ENCODE measurements at places on chromosomes 7 and 10.

DNA sequence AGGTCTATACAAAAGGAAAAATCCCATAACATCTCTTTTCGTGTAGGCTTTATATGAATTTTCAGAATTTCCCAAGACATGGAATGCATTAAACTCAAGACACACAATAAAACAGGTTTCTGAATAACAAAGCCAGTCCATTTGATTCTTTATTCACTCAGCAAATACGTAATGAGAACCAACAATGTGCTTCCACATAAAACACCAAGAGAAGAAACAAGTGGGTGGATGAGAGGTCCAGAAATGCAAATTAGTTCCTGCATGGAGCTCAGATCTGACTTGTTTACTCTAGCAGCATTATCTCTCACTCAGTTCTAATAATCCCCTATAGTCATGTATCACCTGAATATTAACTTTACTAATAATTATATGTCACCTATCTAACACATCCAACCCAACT lies 249.5 kb downstream of the LRRTM3 start:
- H3K4me3 ChIP-seq = no peak overlapping the region
- H3K27ac ChIP-seq = no peak overlapping the region
- H3K27me3 ChIP-seq = no peaks in the 10 kb centered on the region
- no peaks in the 10 kb centered on the region for H3K36me3 ChIP-seq
- no peaks in the 10 kb centered on the region for H3K4me1 ChIP-seq
- no peak for DNase-seq

DNA sequence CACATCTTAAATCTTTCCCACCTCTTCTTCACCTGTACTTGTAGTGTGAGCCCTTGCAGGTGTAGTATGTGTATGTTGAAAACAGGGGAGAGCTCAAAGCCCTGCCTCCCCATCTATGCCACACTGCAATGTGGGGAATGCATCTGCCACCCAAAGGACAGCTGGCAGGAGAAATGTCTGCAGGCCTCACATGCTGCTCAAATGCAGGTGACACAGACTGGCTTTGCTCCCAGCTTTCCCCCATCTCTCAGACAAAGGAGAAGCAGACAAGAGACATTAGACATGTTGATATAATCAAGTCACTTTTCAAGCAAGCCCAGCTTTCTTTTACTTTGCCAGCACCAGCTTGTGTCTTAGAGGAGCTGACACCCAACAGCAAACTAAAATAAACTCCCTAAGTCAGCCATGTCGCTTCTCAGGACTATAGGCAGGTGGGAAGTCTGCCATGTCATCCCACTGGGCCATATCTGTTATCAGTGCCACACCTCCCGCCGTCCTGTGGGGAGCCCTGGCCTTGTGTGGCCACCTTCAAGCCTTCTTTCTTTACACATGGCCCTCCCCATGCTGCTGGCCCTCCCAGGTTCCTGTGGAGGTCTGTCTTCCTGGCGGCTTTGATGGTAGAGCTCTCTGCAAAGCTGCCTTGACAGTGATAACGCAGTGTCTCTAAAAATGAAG lies 102.1 kb downstream of the CXCL12 start:
- H3K27me3 ChIP-seq = no peaks in the 10 kb centered on the region
- no peaks in the 10 kb centered on the region for H3K36me3 ChIP-seq
- no peak overlapping the region for H3K27ac ChIP-seq
- H3K4me1 ChIP-seq = peaks cover 24% of the 10 kb centered on the region
- DNase-seq = no peak

DNA sequence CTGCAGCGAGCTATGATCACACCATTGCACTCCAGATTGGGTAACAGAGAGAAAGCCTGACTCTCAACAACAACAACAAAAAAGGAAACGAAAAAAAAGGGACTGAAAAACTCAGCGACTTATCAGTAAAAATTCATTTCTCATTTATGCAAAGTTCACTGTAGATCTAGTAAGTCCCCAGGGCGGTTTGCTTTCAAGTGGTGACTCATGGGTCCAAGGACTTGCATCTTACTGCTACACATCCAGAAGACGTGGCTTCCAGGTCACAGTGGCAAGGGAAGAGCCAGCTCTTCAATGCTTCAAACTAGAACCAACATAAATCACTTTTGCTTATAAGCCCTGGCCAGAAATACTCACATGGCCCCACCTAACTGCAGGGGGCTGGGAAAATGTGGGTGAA lies 178.3 kb upstream of the AUTS2 start:
- H3K36me3 ChIP-seq = no peaks in the 10 kb centered on the region
- DNase-seq = no peak
- no peaks in the 10 kb centered on the region for H3K4me1 ChIP-seq
- H3K4me3 ChIP-seq = no peak overlapping the region
- H3K27ac ChIP-seq = no peak overlapping the region

- H3K36me3 ChIP-seq = no peaks in the 10 kb centered on the region
- DNase-seq = no peak
- H3K27ac ChIP-seq = no peak overlapping the region
Observed at GRCh38 chr10:128557149-128557710, 431.0 kb upstream of the MKI67 start.

GRCh38 chr10:77537720-77538373 lies 99.8 kb downstream of the KCNMA1 start:
- H3K36me3 ChIP-seq = no peaks in the 10 kb centered on the region
- no peaks in the 10 kb centered on the region for H3K27me3 ChIP-seq
- peaks cover 3% of the 10 kb centered on the region for H3K4me1 ChIP-seq

GRCh38 chr7:159211540-159212182 lies 67.0 kb upstream of the VIPR2 start:
- no peaks in the 10 kb centered on the region for H3K4me1 ChIP-seq

DNA sequence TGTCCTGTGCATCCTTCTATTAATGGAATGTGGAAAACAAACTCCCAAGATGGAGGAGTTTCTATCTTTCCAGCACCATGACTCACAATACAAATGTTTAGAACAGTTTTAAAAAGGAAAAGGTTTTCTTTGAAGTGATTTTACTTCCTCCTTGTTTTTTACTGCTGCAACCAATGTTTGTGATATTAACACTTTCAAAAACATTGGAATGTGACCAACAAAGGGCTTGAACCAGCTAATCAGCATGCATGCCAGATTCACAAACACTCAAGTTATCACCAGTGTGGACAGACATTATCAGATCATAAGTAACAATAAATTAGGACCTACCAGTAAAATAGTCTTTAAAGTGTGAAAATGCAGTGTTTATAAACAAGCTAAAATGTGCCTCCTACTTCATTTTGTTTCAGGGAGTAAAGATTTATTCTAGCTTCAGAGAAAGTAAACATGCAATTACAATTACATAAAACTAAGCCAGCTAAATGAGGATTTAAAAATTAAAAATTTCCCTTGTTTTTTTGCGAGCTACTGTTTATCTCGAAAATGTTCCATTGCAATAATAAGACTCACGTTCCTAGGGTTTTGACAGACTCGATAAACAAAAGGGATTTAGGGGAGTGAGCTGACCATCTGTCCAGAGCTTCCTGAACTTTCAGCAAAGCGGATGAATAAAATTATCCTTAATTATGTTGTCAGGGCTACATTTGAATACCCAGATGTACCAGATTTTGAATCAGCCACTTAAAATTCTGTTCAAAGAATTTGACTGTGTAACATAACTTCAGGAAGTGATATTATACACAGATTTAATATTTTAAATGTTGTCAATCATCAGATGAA lies 29.8 kb downstream of the CPVL start:
- H3K4me1 ChIP-seq = peaks cover 20% of the 10 kb centered on the region
- H3K27ac ChIP-seq = no peak overlapping the region
- no peak for DNase-seq

GRCh38 chr7:44595934-44596635 lies 10.3 kb upstream of the OGDH start:
- no peaks in the 10 kb centered on the region for H3K4me1 ChIP-seq
- peak; percentile 23 for DNase-seq
- no peak overlapping the region for H3K27ac ChIP-seq
- no peaks in the 10 kb centered on the region for H3K27me3 ChIP-seq
- H3K36me3 ChIP-seq = no peaks in the 10 kb centered on the region

GRCh38 chr10:4506095-4506494 lies 319.9 kb upstream of the AKR1E2 start:
- H3K36me3 ChIP-seq = no peaks in the 10 kb centered on the region
- H3K27me3 ChIP-seq = no peaks in the 10 kb centered on the region
- no peaks in the 10 kb centered on the region for H3K4me1 ChIP-seq
- no peak overlapping the region for H3K4me3 ChIP-seq
- no peak for DNase-seq
- H3K27ac ChIP-seq = no peak overlapping the region

GRCh38 chr7:123901101-123901500 lies 23.9 kb upstream of the SPAM1 start:
- H3K27ac ChIP-seq = no peak overlapping the region
- no peak overlapping the region for H3K4me3 ChIP-seq
- no peaks in the 10 kb centered on the region for H3K36me3 ChIP-seq
- no peaks in the 10 kb centered on the region for H3K27me3 ChIP-seq
- DNase-seq = no peak
- no peaks in the 10 kb centered on the region for H3K4me1 ChIP-seq

DNA sequence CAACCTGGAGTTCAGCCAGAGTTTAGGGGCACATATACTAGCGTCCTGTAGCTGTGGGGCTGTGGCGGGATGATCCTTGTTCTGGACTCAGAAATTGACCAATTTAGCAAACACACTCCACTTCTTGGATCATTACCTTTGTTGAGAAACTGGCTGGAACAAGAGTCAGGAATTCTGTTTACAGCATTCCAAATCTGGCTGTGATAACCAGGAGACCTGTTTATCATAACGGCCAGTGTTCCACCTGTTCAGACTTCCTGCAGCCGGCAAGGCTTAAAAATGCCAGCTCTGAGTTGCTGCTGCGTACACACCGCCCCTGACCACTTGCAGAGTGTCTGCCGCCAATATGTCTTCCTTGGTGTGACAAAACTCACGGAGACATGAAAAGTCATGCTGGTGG lies 64.8 kb downstream of the ARMC3 start:
- no peaks in the 10 kb centered on the region for H3K36me3 ChIP-seq
- H3K27ac ChIP-seq = no peak overlapping the region
- DNase-seq = no peak
- H3K27me3 ChIP-seq = peaks cover 6% of the 10 kb centered on the region
- H3K4me1 ChIP-seq = no peaks in the 10 kb centered on the region

DNA sequence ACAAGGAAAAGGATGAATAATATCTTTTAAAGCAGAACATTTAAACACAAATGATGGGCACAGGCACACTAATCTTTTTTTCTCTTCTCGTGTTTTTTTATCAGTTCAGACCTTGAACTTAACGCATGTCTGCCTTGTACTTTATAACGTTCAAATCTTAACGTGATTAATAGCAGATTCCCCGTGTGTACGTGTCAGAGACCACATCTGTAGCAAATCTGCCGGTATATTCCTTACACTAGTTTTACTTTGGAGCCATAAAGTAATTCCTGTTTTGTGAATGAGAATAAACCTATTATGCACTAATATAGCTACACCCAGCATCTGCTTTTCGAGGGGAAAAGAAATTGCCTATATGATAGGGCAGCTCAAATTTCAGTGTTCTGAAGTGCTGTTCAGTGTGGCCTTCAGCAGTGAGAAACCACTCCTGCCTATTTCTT lies 166.0 kb upstream of the TCF7L2 start:
- no peak overlapping the region for H3K4me3 ChIP-seq
- H3K27me3 ChIP-seq = no peaks in the 10 kb centered on the region
- DNase-seq = no peak
- no peak overlapping the region for H3K27ac ChIP-seq
- no peaks in the 10 kb centered on the region for H3K4me1 ChIP-seq

GRCh38 chr10:23630376-23630775 lies 191.5 kb downstream of the OTUD1 start:
- H3K36me3 ChIP-seq = no peaks in the 10 kb centered on the region
- no peak overlapping the region for H3K4me3 ChIP-seq
- no peak for DNase-seq

DNA sequence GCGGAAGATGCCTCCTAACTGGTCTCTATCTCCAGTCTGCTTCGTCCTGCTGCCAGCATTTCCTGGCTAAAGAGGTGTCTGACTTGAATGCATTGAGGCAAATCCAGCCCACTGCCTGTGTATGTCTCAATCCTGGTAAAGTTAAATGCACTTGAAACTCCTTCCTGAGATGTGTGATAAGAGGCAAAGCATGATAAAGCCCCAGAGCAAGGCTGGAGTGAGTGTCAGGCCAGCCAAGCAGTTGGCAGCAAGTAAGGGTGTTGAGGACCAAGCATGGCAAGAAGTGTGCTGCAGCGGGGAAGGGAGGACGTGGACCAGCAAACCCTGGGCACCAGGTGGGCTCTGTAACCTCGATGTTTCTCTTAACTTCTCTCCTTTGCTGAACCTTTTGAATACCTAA lies 29.1 kb downstream of the LRRC18 start:
- DNase-seq = no peak
- no peak overlapping the region for H3K27ac ChIP-seq
- H3K4me1 ChIP-seq = no peaks in the 10 kb centered on the region
- no peak overlapping the region for H3K4me3 ChIP-seq

DNA sequence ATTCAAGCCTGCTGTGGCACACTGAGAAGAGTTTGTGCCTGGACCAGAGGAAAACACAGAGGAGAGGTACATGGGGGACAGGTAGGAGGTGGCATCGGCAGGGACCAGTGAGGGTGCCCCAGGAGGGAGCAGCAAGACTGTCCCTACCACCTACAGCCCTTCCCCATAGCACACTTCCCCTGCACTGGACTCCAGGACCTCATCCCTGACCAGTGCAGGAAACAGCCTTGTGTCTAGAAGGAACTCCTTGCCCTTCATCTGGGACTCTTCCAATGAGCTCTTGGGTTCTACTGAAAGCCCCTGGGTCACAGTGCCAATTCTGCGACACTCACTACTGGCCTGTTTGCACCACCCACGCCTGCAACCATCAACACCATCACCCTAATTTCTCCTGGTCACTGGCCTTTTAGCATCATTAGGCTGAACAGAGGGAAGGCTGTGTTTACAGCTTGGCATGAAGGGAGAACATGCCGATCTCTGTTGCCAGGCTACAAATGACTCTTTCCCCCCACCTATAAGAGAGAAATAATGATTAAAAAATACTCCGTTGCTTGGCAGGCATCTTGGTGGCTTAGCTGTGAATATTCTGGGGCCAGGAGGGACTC lies 371.9 kb upstream of the ZMIZ1 start:
- H3K4me3 ChIP-seq = no peak overlapping the region
- peaks cover 2% of the 10 kb centered on the region for H3K4me1 ChIP-seq
- no peak for DNase-seq
- H3K36me3 ChIP-seq = no peaks in the 10 kb centered on the region
- H3K27me3 ChIP-seq = no peaks in the 10 kb centered on the region
- H3K27ac ChIP-seq = no peak overlapping the region

DNA sequence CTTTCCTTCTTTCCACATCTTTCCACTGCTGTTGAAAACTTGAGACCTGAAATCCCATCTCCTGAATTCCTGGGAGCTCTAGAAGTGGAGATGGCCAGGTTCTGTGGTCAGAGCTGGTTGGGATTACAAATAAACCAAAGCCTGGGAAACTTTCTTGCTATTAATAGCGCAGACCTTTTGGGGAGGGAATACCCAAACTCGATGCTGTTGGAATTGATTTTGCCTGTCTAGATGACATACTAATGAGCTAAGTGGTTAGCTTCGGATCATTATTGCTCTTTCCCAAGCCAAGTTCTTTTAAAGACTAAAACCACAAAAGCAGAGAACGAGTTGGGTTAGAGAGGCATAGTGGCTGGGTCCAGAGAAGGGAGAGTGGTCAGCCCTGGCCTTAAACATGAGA lies 76.6 kb downstream of the TCF7L2 start:
- H3K4me3 ChIP-seq = no peak overlapping the region
- no peak overlapping the region for H3K27ac ChIP-seq
- H3K4me1 ChIP-seq = peaks cover 52% of the 10 kb centered on the region

- DNase-seq = no peak
- no peaks in the 10 kb centered on the region for H3K27me3 ChIP-seq
- no peaks in the 10 kb centered on the region for H3K36me3 ChIP-seq
Observed at GRCh38 chr7:68425377-68425776, 1172.9 kb upstream of the AUTS2 start.
